Activated T-cell treated with anti-CD3 and anti-CD28 coated beads for 4 hours (primary cell): ENCODE measurements at places on chromosomes 4 and X.
A peak's percentile ranks its signal among the peaks of the same experiment; 100 is the strongest.

- DNase-seq, result no peak
Measured at GRCh38 chr4:92789741-92790140, 486.0 kb downstream of the GRID2 start.

GRCh38 chr4:7999279-7999678, 59.6 kb upstream of the AFAP1 start:
- no peak for DNase-seq

DNA sequence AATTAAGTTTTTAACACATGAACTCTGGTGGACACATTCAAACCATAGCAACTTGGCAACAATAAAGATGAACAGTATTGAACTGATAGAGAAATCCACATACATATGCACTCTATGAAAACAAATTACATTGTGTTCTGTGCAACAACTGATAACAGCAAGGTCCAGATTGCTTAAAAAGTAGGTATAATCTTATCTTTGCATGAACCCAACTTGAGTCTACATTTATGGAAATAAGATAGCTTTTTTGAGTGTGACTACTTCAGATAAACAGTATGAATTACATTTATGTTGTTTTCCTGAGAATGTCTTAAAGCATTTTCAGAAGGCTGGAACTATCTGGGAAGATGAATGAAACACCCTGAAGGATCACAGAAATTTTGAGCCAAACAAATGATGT, 212.6 kb upstream of the GK2 start:
- DNase-seq, result no peak

DNA sequence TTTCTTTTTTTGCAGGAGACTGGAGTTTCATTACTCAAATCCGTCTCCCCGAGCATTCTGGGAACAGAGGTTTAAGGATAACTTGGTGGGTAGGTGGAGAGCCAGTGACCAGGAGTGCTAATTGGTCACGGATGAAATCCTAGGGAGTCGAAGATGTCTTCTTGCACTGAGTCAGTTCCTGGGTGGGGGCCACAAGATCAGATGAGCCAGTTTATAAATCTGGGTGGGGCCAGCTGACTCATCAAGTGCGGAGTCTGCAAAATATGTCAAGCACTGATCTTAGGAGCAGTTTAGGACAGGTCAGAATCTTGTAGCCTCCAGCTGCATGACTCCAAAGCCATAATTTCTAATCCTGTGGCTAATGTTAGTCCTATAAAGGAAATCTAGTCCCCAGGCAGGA, 741.3 kb downstream of the PCDH7 start:
- DNase-seq, result no peak

- no peak for DNase-seq
Measured at GRCh38 chr4:73964862-73965611, 16.8 kb downstream of the PF4 start.

DNA sequence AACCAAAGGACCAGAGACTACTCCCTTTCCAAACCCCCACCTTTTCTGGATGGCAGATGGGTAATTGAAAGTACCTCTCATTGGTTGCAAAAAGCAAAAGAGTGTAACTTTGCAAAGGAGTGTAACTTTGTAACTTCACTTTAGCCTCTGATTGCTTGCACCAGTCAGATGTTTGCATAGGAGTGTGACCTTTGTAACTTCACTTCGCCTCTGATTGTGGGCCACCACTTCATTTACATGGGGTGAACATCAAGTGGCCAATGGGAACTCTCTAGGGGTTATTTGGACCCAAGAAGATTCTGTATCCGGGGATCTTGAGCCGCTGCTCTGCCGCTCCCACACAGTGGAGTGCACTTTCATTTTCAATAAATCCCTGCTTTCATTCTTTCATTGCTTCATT, 9.9 kb upstream of the SLC25A43 start:
- no peak for DNase-seq

DNA sequence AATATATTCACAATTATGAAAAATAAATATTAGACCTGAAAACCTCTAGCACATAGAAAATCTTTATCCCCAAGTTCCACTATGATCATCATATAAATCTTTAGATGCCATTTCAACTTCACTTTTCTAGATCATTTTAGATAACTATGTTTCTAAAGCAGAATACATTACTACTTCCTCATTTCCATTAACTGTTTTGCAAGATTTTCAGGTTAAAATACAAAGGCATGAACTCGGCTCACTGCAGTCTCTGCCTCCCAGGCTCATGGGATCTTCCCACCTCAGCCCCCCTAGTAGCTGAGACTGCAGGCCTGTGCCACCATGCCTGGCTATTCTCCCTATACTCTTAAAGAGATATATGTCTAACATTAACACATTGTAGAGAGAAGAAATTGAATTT, 1365.9 kb upstream of the AGA start:
- no peak for DNase-seq

DNA sequence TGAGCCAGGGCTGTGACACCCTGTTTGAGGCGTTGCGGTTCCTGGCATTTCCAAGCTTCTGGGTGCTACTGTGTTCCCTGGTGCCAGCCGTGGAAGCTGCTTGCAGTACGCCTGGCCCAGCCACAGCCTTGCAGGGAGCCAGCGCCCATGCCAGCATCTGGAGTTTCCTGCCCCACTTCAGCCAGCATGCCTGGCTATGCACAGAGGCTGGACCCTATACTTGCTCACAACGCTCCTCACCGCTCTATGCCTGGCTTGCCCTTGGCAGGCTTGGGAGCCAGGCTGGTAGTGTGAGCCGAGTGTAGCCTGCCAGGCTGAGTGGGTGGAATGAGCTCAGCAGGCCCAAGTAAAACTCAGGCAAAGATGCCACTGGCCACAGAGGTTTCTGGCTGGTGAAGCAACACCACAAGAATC, 22.4 kb downstream of the PRRG1 start:
- DNase-seq, result no peak

GRCh38 chr4:147740176-147740575, 8.3 kb downstream of the ARHGAP10 start:
- DNase-seq, result no peak

- no peak for DNase-seq
Measured at GRCh38 chr4:87005690-87006425, 71.0 kb downstream of the AFF1 start.

- no peak for DNase-seq
Measured at GRCh38 chrX:118802857-118803256, 20.8 kb upstream of the ZCCHC12 start.

- DNase-seq, result peak; percentile 32
Measured at GRCh38 chrX:12956704-12957534, 18.0 kb upstream of the TMSB4X start.

DNA sequence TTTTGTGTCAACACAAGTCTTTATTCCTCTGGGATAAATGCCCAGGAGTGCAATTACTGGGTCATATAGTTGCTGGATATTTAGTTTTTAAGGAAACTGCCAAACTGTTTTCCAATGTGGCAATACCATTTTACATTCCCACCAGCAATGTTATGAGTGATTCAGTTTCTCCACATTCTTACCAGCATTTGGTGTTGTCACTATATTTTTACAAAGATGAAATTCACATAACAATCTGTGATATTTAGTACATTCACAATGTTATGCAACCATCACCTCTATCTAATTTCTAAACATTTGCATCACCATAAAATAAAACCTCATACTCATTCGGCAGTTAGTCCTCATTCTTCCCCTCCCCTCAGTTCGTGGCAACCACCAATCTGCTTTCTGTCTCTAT, 75.0 kb downstream of the MAMLD1 start:
- no peak for DNase-seq

- DNase-seq, result no peak
Measured at GRCh38 chr4:184641451-184641850, 7.8 kb downstream of the CASP3 start.

DNA sequence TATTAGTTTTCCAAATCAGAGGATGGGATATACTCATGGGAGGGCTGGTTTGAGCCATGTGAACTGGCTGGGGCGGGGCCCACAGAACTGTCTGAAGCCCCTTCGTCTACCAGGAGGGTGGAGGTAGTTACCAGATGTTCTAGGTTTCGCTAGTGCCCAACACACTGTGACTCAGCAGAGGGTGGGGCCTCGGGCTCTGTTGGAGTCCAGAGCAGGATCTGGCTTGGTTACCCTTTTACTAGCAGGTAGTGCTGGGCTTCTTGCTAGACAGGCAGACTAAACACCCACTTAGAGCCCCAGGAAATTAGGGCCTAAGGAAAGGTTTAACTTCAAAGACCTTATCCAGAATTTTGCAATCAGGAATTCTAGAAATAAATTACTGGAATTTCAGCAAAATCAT, 56.2 kb upstream of the CHRDL1 start:
- no peak for DNase-seq

DNA sequence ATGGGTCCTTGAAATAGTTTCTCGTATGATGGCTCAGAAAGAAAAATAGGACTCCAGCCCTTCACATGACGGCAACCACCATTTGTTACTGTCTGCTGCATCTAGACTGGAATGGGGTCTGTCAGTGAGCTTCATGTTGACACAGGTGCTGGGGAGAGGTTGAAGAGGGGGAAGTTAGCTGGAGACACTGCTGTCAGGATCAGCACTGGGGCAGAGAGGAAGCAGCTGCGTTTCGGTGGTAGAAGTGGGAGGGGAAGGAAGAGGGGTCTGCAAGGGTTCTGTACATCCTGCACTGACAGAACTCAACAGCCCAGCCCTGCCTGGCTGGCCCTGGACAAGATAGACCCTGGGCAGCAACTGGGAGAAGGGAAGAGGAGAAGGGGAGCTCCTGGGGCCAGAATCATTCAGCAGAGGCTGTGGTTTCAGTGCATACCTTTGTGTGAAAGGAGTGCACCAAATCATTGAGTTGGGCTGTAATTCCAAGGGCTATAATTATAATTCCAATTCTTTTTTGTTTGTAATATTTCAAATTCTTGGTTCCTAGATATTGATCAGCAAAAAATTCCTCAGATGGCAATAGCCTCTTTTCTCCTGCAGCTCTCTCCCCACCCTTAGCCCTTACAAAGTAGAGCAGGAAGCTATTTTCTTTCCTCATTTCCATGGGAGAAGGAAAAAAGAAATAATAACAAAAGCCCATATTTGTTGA, 119.4 kb upstream of the C1GALT1C1 start:
- DNase-seq, result no peak

- no peak for DNase-seq
Measured at GRCh38 chrX:115579786-115580294, 18.9 kb downstream of the PLS3 start.

GRCh38 chrX:34813618-34814017, 129.0 kb upstream of the FAM47B start:
- no peak for DNase-seq

DNA sequence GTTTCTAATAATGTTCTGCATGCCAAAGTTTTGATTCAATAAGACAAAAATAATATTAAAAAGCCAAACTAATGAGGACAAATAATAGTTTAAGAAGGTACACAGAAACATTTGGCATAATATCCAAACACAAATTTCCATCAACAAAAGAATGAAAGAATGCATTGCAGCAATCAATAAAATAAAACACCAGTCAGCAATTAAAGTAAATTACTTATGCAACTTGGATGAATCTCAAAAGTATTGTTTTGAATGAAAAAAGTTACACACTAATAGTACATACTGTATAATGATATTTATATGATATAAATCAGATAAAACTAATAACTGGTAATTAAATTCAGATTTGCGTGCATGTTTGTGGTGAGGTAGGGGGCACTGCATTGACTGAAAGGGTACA, 285.5 kb upstream of the PCDH10 start:
- DNase-seq, result no peak

DNA sequence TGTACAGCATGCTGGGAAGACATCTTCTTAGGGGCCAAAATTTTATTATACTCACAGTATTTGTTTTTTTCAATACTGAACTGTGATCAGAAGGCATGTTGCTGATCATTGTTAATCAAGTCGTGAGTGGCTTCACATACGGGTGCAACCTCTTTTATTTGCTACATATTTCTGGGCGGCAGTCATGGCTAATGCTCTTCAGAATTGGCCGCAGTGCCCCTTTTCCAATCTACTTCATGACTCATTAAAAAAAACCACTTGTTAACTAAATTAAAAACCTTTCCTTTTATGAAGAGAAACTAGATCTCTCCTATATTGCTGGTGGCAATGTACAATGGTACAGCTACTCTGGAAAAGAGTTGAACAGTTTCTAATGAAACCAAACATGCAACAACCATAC, 101.5 kb upstream of the C1GALT1C1 start:
- no peak for DNase-seq

GRCh38 chr4:10783351-10783750, 98.8 kb upstream of the CLNK start:
- DNase-seq, result no peak

DNA sequence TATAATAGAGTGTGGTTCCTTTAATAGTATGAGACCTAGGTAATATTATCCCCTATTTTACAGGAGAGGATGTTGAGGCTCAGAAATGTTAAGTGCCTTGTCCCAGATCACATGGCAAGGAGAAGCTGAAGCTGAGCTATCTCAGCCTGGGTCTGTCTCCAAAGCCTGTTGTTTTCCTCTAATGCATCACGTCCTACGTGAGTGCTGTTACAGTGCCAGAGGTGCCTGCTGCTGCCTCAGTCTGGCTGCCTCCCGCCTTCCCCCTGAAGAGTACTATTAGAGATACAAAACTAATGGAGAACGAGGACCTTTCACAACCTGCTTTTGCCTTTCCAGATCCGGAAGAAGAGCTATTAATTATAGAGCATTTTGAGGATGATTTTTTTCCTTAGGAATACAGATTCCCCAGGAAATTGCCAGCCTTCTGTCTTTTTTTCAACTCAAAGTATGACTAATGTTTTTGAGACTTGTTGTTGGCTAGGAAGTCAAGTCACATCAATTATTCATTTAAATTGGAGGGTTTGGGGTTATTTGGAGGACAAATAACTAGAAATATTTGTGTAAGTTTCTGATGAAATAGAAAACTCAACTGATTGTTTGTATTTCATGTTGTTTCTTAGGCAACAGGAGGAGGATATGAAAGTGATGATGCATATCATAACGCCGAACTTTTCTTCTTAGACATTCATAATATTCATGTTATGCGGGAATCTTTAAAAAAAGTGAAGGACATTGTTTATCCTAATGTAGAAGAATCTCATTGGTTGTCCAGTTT, 43.9 kb upstream of the MTMR1 start:
- no peak for DNase-seq

GRCh38 chr4:130127297-130127696, 1031.3 kb downstream of the C4orf33 start:
- no peak for DNase-seq

GRCh38 chrX:18031726-18032375, 170.8 kb upstream of the RAI2 start:
- no peak for DNase-seq

- DNase-seq, result no peak
Measured at GRCh38 chrX:24990535-24990934, 25.2 kb downstream of the ARX start.

DNA sequence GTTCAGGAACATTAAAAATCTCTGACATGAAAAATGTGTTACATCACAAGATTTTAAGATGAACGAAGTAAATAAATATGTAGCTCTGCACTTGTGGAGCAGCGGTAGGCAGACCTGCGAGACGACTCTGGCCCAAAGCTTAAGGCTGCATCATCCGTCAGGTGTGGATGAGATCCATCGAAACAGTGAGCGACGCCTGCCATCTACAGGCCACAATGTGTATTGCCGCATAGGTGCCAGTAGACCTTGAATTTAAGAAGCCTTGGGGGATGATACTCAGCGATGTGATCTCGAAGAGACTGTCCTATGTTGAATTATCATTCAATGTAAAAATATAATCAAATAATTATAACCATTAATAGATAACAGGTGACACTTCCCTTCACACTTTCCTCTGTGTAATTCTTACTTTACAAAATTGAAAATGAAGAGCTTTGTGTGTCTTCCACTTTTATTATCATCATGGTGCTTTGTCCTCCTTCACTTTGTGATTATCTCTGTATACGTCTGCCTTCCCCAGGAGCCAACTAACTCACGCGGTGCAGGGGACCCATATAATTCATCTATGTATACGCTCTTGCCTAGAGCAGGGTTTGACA, 851.0 kb downstream of the RAB28 start:
- peak; percentile 58 for DNase-seq
